Transverse colon (tissue), 4 donors: ENCODE measurements at places on chromosomes 2 and 18. TPM values are rescaled to one million over a fixed set of nuclear protein-coding genes. Genes with fewer than 3 reads are reported as not detected.

DNA sequence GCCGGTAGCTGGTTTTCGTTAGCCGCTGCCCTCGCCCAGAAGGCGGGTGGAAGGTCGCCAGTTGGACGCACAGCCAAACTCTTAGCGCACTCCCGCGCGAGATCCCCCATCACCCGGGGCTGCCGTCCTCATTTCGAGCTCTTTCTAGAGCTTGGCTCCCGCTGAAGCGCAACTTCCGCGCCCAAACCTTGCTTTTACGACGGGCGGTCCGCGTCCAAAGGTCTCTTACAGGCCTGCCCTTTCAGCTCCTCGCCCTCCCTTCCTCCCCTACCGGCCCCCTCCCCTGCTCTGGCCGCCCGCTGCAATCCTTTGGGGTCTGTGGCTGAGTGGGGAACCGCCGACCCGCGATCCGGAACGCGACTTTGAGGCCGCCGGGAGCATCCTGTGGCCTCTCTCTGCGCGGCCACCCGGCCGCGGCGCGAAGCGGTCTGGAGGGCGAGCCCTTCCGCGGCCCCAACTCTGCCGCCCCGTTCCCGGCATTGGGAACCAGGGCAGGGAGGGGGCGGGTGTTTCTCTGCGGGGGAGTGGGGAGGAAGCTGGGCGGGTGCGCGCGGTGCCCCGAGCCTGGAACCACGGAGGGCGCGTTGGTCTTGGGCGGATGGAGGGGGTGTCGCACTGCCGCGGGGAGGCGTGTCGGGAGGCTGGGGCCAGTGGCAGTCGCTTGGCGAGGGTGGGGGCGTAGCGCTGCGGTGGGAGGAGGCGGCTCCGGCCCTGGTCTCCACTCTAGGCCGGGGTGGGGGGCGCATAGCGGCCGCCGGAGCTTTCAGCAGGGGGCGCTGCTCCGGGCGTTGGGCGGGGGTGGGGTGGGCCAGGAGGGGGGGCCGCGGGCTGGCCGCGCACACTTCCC, at the start of gene GDF7:
Gene GDF7, plus strand, starts transcription at position 841 of the 847 bp plus-strand sequence. CDS start 96 bp downstream, outside the sequence.
- H3K27ac ChIP-seq, result no peak within 1 kb of the TSS
- H3K36me3 ChIP-seq, result no peaks in the 10 kb centered on the region

GRCh38 chr2:45089554-45090261, 80.5 kb upstream of the SIX2 start:
- H3K4me1 ChIP-seq, result no peaks in the 10 kb centered on the region
- no peak for DNase-seq
- H3K4me3 ChIP-seq, result no peak overlapping the region
- no peaks in the 10 kb centered on the region for H3K27me3 ChIP-seq

GRCh38 chr2:71778514-71778913, 325.2 kb downstream of the DYSF start:
- no peaks in the 10 kb centered on the region for H3K36me3 ChIP-seq
- H3K4me1 ChIP-seq, result no peaks in the 10 kb centered on the region
- no peak overlapping the region for H3K27ac ChIP-seq
- no peaks in the 10 kb centered on the region for H3K27me3 ChIP-seq
- no peak for DNase-seq

IL18RAP gene
- total RNA-seq, result not detected

DNA sequence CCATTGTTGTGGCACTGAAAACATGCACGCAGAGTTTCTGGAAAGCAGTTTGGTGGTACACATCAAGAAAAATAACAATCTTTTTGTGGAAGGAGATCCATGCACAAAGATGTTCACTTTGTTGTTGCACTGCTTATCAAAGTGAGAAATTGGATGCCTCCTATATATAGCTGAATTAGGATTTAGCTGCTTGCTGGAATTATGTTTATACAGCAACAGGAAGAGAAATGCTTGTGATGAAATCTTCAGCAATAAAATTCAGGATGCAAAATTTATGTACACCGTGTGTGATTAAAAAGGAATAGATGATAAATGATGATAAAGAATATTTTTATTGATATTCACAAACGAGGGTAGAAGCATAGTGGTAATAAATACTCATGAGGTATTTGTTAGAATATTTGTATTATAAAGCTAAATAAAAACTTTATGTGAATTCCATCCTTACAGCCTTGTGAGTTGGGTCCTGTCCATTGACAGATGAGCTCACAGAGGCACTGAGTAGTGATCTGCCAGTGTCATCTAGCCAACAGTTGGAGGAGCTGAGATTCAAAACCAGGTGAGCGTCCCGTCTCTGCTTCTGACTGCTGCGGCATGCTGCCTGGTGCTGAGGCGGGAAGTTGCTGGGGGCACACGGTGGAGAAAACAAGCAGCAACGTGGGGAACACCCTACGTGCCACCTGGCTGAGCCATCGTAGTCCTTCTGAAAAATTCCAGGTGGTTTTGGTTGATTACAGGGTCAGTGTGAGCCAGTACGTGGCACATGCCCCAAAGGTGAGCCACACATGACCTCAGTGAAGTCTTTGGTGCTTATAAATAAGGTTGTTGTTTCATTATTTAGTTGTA, 80.2 kb downstream of the ASAP2 start:
- H3K4me3 ChIP-seq, result no peak overlapping the region
- peaks cover 12% of the 10 kb centered on the region for H3K4me1 ChIP-seq
- DNase-seq, result no peak
- H3K36me3 ChIP-seq, result no peaks in the 10 kb centered on the region
- H3K27me3 ChIP-seq, result no peaks in the 10 kb centered on the region

DNA sequence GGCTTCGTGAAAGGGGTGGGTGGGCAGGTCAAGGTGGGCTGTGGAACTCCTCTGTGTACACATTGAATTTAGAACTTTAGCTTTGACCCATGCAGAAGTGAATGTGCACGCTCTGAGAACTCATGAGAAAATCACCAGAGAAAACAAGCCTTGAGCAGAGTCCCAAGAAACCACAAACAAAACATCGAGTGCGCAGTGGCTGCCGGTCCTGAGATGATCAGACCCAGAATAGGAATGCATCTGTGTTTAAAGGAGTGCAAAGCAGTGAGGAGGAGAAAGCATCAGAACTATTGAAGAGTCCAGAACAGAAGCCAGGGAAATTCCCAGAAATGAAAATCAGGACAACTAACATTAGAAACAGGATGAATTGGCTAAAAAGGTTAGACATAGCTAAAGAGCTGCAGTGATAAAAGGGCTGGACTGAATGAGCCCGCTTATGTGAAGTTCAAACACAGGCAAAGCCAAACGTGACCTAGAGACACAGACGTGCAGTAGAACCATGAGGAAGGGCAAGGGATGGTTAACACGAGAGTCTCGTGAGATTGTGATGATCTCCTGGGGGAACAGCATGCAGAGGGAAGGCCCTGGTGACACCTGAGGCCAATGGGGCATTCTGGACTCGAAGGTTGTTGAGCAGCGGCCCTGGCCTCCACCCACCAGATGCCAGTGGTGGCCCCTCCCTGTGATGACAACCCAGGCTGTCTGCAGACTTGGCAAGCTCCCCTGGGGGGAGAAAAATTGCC, 16.4 kb upstream of the TXNL4A start:
- no peak overlapping the region for H3K27ac ChIP-seq
- no peaks in the 10 kb centered on the region for H3K27me3 ChIP-seq
- no peak for DNase-seq
- no peaks in the 10 kb centered on the region for H3K36me3 ChIP-seq

- no peak for DNase-seq
- H3K4me1 ChIP-seq, result peaks cover 11% of the 10 kb centered on the region
- H3K4me3 ChIP-seq, result no peak overlapping the region
- no peaks in the 10 kb centered on the region for H3K27me3 ChIP-seq
These were observed 50.5 kb downstream of the SDC1 start for GRCh38 chr2:20174410-20174809.

- DNase-seq, result no peak
- no peak overlapping the region for H3K27ac ChIP-seq
- H3K36me3 ChIP-seq, result no peaks in the 10 kb centered on the region
- H3K4me3 ChIP-seq, result no peak overlapping the region
These were observed 629.7 kb downstream of the IRS1 start for GRCh38 chr2:226169751-226170581.

DNA sequence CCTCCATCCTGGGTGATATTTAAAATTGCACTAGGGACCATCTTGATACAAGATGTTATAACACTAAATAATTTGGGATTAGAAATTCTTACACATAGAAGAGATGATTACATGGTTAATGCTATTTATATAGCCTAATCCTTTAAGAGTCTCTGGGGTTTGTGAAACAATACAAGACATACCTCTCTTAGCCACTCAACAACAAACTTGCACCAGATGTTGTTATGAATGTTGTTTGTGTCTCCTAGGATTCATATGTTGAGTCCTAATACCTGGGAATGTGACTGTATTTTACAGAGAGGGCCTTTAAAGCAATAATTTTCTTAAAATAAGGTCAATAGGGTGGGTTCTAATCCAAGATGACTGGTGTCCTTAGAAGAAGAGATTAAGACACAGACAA, 678.3 kb downstream of the NYAP2 start:
- no peaks in the 10 kb centered on the region for H3K27me3 ChIP-seq
- H3K4me3 ChIP-seq, result no peak overlapping the region
- H3K27ac ChIP-seq, result no peak overlapping the region
- no peak for DNase-seq
- no peaks in the 10 kb centered on the region for H3K36me3 ChIP-seq

STPG4 gene
- not detected for total RNA-seq

FTCDNL1 gene
- 1.8 TPM for total RNA-seq

- H3K4me1 ChIP-seq, result no peaks in the 10 kb centered on the region
- no peaks in the 10 kb centered on the region for H3K27me3 ChIP-seq
- no peak overlapping the region for H3K27ac ChIP-seq
- no peak for DNase-seq
- H3K4me3 ChIP-seq, result no peak overlapping the region
- H3K36me3 ChIP-seq, result no peaks in the 10 kb centered on the region
These were observed 120.9 kb downstream of the TMEFF2 start for GRCh38 chr2:192073878-192074277.

- peak; percentile 53 for DNase-seq
- no peaks in the 10 kb centered on the region for H3K27me3 ChIP-seq
- peaks cover 6% of the 10 kb centered on the region for H3K4me1 ChIP-seq
- H3K36me3 ChIP-seq, result no peaks in the 10 kb centered on the region
- no peak overlapping the region for H3K4me3 ChIP-seq
These were observed 53.8 kb downstream of the SMAD7 start for GRCh38 chr18:48896875-48897511.

- H3K27me3 ChIP-seq, result no peaks in the 10 kb centered on the region
- no peak for DNase-seq
- peaks cover 4% of the 10 kb centered on the region for H3K4me1 ChIP-seq
- no peak overlapping the region for H3K27ac ChIP-seq
These were observed 898.1 kb downstream of the EPHA4 start for GRCh38 chr2:220674033-220674432.

NGEF gene
- total RNA-seq, result 105 TPM

- no peak overlapping the region for H3K4me3 ChIP-seq
- no peaks in the 10 kb centered on the region for H3K4me1 ChIP-seq
- no peaks in the 10 kb centered on the region for H3K27me3 ChIP-seq
- H3K27ac ChIP-seq, result no peak overlapping the region
- no peaks in the 10 kb centered on the region for H3K36me3 ChIP-seq
These were observed 228.1 kb upstream of the TRIB2 start for GRCh38 chr2:12488352-12489318.

PSMA8 gene
- not detected for total RNA-seq

CFAP221 gene
- not detected for total RNA-seq

RPRM gene
- not detected for total RNA-seq

CCDC148 gene
- total RNA-seq, result not detected

DNA sequence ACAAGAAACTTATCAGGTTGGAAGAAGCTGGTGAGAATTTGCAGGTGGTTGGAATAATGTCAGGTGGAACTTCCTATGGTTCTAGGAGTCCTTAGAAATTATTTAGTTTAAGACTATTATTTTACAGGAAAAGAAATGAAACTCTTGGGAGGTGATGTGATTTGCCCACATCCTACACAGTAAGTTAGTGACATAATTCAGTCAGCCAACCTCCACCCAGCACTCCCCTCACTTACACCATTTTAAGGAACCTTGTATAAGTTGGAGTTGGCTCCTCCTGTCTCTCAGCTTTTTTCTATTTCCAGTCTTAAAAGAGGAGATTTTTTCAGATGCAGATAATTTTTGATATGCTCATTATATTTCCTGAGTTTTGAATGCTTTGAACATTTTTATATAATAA, 86.4 kb downstream of the SKA1 start:
- H3K4me1 ChIP-seq, result no peaks in the 10 kb centered on the region
- H3K27me3 ChIP-seq, result no peaks in the 10 kb centered on the region
- DNase-seq, result no peak
- no peak overlapping the region for H3K27ac ChIP-seq

- H3K4me3 ChIP-seq, result no peak overlapping the region
- no peaks in the 10 kb centered on the region for H3K4me1 ChIP-seq
- H3K27me3 ChIP-seq, result no peaks in the 10 kb centered on the region
- no peak for DNase-seq
- H3K36me3 ChIP-seq, result no peaks in the 10 kb centered on the region
These were observed 70.9 kb upstream of the ACVR1 start for GRCh38 chr2:157946919-157947557.

DNA sequence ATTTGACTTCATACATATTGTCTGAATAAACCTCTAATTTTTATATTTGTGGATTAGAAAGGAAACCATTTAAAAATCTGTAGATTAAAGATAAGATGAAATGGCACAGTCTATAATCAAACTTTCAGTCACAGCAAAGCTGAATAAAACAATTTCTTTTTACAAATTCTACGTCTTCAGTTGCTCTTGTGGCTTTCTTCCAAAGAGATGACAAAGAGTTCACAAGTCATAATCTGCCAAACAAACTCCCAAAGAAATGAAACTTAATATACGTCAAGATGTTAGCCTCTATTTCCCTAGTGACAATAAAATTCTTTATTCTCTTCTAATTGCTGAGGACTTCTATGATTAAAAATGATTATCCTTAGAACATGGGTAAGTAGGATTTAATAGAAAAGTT, 66.3 kb downstream of the FIGN start:
- H3K27me3 ChIP-seq, result no peaks in the 10 kb centered on the region
- H3K4me3 ChIP-seq, result no peak overlapping the region
- no peak overlapping the region for H3K27ac ChIP-seq
- DNase-seq, result no peak
- no peaks in the 10 kb centered on the region for H3K36me3 ChIP-seq
- no peaks in the 10 kb centered on the region for H3K4me1 ChIP-seq

COL3A1 gene
- total RNA-seq, result 120 TPM

GRCh38 chr2:164606557-164606956, 14.7 kb downstream of the GRB14 start:
- no peak overlapping the region for H3K27ac ChIP-seq
- H3K4me1 ChIP-seq, result no peaks in the 10 kb centered on the region
- no peak overlapping the region for H3K4me3 ChIP-seq
- no peaks in the 10 kb centered on the region for H3K36me3 ChIP-seq
- no peaks in the 10 kb centered on the region for H3K27me3 ChIP-seq
